ENCODE measurements at places on chromosomes 5 and 9.
A peak's percentile ranks its signal among the peaks of the same experiment; 100 is the strongest.

DNA sequence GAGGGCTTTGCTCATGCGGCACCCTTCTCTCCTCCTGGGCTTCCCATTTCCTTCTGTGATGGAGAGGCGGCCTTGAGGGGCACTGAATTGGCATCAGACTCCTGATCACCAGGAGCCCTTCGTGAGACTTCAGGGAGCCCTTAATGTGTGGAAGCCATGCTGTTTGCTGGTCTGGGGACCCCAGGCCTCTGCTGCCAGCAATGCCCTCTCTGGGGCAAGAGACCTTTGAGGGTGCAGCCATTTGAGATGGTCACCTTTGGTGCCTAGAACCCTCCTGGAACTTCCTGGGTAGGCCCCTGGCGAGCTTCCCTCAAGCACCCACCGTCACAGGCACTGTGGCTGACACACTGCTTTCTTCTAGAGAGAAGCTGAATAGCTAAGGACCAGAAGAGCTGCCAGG, 338.7 kb upstream of the IRX4 start:
- DNase-seq: no peak

DNA sequence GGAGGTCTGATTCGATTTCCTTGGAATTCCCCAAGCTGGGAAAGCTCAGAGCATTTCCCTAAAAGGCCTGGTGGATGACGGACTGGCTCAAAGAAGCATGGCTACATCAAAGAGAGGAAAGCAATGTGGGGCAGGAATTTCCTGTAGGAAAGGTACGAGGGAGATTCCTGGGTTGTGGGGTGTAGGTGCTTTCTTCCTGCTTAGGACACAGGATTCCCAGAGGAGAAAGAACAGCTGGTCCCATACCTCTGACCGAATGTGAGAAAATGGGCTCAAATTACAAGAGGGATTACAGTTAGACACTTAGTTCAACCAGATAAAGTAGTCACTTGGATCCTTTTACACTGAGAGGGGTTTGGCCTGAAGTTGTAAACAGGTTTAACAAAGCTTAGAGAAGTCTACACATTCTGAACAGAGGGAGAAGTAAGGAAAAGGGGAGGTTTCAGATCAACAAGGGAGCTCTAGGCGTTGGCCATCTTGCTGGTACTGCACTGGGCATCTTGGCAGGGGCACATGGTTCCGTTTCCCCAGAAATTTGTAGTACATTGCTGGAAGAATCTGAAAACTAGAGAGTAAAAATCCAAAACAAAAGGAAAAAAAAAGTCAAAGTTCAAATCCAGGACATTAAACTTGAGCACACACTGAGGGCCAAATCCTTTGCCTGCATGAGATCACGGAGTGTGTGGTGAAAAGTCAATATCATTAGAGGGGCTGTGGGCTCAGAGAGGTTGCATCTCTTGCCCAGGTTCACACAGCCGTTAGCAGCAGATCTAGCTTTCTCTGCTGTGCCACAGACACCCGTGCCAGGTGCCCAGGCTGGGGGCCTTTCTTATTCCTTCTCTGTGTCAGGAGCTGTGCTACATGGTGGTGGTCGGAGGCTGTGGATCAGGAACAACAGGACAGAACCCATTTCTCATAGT, 171.3 kb downstream of the RGS3 start:
- DNase-seq: no peak

DNA sequence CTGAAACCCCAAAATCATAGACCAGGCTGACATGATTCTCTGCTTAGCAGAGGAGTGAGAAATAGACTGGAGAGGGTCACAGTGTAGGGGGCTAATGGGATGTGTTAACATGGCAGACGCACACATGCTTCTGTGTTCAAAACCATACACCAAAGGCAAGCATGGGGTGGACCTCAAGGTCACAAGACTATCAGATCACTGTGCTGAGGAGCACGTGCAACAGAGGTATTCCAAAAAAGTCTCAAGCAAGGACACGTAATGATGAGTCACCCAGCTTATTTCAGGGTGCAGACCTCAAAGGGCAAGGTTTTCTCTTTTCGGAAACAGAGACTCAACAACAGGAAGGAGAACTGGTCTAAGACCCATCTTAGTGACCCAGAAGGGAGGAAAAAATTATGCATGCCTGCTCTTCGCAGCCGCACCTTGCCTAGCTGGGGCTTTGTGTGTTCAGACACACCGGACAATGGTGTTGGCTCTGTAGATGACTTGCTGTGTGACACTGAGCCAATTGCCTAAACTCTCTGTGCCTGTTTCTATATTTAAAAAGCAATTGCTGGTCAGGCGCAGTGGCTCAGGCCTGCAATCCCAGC, 20.3 kb downstream of the WHRN start:
- no peak for DNase-seq

GRCh38 chr9:116899337-116900006, 212.4 kb downstream of the TRIM32 start:
- no peak for DNase-seq

DNA sequence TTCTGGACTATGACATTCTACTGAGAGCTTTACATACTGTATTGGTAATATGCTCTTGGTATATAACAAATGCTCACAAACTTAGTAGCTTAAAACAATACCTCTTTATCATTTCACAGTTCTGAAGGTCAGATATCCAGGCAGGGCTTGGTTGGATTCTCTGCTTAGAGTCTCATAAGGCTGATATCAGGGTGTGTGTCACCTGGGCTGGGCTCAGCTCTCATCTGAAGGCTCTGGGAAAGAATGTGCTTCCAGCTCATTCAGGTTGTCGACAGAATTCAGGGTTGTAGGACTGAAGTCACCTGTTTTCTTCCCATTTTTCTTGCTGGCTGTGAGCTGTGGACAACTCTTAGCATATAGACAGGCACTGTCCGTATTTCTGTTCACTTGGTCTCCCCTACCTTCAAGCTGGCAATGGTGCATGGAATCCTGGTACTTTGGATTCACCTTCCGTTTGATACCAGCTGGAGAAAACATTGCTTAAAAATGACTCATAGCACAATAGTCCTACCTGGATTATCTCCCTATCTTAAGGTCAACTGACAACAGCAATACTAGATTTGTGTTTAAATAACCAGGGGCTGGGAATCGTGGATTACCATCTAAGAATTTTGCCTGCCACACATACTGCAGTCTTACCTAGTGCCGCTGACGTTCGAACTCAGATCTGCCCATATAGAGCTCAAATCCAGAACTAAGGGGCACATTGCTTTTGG, 69.2 kb downstream of the RCL1 start:
- no peak for DNase-seq

DNA sequence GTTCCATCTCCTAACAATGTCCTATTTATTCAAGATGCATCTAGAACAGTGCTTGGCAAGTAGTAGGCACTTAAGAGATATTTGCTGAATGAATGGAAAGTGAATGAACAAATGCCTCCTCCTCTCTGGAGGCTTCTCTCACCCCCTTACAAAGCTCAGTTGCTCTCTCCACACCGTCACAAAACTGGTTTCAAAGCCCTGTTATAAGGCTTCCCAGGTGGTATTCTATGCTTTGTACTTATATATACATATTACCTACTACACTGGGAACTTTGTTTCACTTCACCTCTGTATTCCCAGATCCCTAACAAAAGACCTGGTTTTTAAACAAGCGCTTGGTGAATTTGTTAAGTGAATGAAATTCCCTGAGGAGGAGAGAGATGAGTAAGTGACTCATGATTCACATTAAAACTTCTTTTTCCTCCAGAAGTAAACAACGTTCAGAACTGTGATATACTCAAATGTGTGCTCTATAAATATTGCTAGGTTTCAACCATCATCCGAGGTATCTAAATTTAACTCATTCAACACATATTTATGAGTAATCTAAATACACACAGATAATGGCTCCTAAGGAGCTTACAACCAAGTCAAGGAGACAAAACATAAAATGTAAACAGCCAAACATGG, 36.0 kb downstream of the DENND1A start:
- no peak for DNase-seq

DNA sequence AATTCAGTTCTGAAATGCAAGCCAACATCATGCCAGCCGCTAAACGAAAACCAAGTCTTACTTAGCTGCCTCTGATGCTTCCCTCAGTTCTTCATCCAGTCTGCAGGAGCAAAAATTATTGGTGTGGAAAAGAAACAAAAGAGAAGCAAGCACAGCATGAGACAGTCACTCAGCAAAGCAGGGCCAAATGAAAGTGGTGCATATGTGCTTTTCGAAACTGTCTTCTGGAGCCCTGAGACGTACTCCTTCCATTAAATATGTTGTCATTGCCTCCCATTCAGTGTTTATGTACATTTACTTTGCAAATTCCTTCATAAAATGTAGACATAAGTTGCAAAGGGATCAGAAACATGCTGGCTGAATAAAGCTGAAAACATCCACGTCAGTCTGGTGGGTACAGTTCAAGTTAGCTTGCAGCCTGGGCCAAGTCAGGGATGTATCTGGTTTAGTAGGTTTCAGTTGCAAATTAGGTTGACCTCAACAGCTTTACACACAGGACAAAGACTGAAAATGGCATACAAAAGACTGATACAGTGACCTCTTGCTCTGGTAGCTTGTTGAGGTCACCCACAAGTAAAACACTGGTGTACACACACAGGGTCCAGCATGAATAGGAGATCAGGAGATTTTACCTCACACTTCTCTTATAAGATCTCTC, 139.7 kb upstream of the PCA3 start:
- DNase-seq: no peak

GRCh38 chr9:18185196-18185595, 288.8 kb upstream of the ADAMTSL1 start:
- DNase-seq: no peak

DNA sequence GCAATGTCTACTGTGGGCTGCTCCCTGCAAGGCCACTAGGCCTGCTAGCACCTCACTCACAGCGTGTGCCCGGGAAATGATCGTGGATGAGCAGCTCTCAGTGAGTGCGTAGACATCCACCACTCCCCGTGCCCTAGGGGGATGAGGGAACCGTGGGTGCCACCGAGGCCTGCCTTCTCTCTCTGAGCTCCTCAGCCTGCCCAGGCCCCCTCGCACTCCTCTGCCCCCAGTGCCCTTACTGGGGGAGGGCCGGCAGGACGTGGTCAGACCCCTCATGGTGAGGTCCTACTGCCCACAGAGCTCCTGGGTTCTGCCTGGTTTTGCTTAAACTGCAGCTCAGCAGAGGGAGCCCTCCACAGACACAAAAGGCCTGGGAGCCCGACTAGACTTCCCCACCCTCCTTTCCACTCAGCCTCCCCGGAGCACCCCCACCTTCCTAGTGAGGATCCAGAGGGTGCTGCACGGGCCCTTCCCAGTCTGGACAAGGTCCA, 220.0 kb downstream of the CACNA1B start:
- DNase-seq: no peak

DNA sequence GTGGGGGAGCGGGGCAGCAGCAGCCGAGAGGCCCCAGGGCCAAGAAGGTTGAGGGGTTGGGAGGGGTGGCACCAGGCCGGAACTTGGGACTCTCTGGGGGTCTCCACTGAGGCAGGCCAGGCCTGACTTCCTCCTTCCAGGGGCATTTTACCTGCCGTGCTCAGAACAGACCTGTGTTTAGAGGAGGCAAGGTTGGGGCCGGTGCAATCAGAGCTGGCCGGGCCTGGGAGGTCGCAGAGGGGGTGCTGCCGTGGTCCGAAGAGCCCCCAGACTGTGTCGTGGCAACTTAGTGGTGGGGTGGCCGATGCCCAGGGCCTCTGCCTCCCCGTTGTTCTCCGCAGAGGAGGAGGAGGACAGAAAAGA, 21.8 kb downstream of the GLT6D1 start:
- DNase-seq: no peak

- no peak for DNase-seq
Observed at GRCh38 chr9:17578911-17579793, at the start of gene SH3GL2. TSS of gene SH3GL2 (plus strand) at chr9:17579066.

DNA sequence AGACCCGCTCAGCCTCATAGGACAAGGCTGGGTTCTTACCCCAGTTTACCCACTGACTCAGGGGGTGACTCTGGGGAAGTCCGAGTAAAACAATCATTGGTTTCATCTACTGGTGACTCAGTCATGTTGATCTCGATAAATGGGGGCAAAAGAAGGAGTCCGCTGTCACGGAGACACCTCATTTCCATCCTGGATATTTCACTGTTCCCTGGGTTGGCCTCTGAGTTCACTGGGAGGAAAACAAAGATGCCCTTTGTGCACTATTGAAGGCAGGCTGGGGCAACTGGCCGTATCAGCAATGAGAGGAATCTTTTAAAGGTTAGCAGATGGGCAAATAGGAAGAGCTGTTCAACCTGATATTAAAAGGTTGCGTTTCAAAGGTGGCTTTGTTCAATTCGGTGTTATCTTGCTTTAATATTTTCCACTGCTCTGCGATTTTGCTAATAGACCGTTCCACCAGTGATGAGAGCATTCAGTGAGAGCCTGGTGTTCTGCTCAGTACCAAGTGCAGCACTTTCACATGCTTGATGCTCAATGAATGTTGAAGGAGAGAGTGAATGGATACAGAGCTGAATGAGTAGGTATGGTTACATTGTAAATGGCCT, 110.2 kb upstream of the EGFLAM start:
- no peak for DNase-seq

- DNase-seq: no peak
Observed at GRCh38 chr5:73288803-73289720, 116.1 kb downstream of the TMEM174 start.

- no peak for DNase-seq
Observed at GRCh38 chr9:96084331-96084734, 208.8 kb downstream of the ERCC6L2 start.

GRCh38 chr5:141510850-141511601, 22.1 kb downstream of the PCDHGC5 start:
- no peak for DNase-seq

- DNase-seq: no peak
Observed at GRCh38 chr5:91098541-91098940, 284.6 kb downstream of the ARRDC3 start.

DNA sequence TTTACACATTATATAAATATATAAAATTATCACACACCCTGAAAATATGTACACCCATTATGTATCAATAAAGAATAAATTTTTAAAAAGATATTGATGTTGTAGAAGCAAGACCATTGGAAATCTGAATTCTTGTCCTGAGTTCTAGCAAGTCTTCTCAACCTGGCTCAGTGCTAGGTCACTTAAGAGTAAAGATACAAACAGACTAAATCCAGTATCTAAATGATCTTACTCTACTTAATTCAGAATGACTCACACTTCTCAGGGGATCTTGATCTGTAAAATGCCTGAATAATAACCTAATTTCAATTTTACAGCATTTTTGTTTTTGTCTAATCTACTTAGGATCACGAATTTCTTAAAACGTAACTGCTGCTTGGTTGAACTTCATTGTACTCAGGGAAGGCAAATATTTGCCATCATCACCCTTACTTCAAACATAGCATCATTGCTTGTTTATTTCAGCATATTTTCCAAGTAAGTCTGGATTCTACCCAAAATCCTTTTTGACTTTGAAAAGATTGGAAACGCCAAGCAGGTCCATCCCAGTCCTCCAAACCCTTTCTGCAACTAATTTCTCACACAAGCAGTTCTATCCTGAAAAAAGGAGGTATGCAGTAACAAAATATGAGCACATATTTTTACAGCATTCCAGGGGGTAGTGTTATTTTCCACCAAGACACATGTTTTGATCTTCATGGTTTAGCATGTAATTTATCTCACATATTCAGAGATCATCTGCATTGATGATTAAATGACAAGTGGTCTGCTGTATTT, 582.6 kb downstream of the PSAT1 start:
- no peak for DNase-seq

GRCh38 chr9:136978073-136978864, 965 bp downstream of the PTGDS start:
- peak; percentile 80 for DNase-seq
